ENCODE measurements at places on chromosomes 16 and 17.

DNA sequence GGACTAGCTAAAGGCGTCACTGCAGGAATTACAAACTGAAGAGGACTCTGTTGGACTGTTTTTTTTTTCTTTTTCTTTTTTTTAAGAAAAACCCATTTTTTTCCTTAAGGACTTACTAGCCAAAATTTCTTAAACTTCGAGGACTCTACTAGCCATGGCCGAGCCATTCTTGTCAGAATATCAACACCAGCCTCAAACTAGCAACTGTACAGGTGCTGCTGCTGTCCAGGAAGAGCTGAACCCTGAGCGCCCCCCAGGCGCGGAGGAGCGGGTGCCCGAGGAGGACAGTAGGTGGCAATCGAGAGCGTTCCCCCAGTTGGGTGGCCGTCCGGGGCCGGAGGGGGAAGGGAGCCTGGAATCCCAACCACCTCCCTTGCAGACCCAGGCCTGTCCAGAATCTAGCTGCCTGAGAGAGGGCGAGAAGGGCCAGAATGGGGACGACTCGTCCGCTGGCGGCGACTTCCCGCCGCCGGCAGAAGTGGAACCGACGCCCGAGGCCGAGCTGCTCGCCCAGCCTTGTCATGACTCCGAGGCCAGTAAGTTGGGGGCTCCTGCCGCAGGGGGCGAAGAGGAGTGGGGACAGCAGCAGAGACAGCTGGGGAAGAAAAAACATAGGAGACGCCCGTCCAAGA, 878 bp downstream of the HEXIM1 start:
- DNase-seq, result peak; percentile 72

DNA sequence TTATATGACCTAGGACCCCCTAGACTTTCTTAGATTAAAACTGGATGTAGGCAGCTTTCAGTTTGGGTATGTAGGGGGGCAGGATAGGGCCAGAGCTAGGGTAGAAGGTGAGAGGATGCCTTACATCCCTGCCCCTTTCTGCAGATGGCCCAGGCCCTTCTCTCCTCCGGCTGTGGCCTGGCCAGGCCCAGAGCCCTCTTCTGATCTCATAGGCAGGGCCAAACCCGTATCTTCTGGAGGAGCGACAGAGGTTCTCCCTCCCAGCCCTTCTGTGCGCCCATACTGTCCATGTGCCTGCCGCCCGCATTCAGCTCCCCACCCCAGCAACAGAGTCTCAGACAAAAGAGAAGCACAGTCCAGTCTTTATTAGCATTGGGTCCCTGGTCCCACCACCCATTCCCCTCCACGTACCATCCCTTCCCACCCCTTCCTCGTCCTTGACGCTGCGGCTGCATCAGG, 2.0 kb upstream of the TSPOAP1 start:
- DNase-seq, result no peak

DNA sequence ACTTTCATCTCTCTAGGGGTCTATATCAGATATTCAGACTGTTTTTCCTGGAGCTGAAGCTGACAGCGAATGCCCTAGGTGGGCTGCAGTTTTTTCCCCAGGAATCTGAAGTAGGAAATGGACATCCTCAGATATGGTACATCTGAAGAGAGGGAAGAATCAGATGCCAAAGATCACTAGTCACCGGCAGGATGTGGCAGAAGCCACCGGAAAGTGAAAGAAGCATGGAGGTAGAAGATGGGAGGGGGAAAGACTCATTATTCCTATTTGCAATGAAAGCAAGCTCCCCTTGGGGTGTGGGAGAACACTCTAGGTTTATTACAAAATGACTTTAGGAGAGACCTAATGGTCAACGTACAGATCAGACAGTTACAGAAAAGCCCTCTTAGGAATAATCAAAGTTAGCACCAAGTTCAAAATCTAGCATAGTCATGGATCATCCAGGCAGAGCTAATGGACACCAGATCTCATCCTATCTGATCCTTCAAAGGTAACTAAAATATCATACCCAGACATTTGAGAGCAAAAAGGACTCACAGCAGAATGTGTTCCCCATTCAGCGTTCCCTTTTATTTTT, 110.7 kb downstream of the HS3ST3A1 start:
- DNase-seq, result no peak

DNA sequence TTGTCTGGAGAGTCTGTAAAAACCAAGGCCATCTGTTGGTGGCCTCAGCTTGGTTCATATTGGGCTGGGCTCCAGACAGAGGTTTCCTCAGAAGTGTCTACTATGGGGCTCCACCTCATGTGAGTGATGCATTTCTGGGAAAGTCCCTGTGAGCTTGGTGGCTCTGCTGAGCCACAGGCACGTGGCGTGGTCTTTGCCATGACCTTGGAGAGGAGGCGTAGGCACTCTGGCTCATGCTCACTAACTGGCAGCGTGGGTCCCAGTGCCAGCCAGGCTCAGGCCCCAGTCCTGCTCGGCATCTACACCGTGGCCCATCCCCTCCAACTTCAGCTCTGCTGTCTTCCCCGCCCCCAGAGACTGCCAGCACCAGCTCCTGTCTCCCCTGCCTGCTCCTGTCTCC, 10.7 kb upstream of the SMTNL2 start:
- DNase-seq, result no peak

- no peak for DNase-seq
These were observed 1.0 kb upstream of the SOX8 start for GRCh38 chr16:980595-980854.
